Peyer's patch (tissue), 4 donors: ENCODE measurements at places on chromosomes 5 and 9. TPM values are rescaled to one million over a fixed set of nuclear protein-coding genes. Genes with fewer than 3 reads are reported as not detected.

The DMRT3 gene
- total RNA-seq = not detected

The FOXD4L3 gene
- not detected for total RNA-seq

The ANKRD20A1 gene
- total RNA-seq = 3.5 TPM

The CDO1 gene
- total RNA-seq = 1.7 TPM

The GABRA1 gene
- not detected for total RNA-seq

The CD72 gene
- 4.7 TPM for total RNA-seq

GRCh38 chr9:131238402-131239021 is 37.8 kb downstream of the FAM78A start:
- H3K4me1 ChIP-seq = peaks cover 10% of the 10 kb centered on the region
- H3K27me3 ChIP-seq = no peaks in the 10 kb centered on the region
- peak overlapping the region; percentile 7 for H3K4me3 ChIP-seq
- H3K27ac ChIP-seq = peak overlapping the region; percentile 21
- DNase-seq = peak; percentile 47

- H3K4me1 ChIP-seq = no peaks in the 10 kb centered on the region
- H3K27me3 ChIP-seq = no peaks in the 10 kb centered on the region
- no peak overlapping the region for H3K4me3 ChIP-seq
- no peak for DNase-seq
- no peak overlapping the region for H3K27ac ChIP-seq
- no peaks in the 10 kb centered on the region for H3K36me3 ChIP-seq
These were observed 163.6 kb upstream of the SMIM23 start for GRCh38 chr5:171622010-171622409.

DNA sequence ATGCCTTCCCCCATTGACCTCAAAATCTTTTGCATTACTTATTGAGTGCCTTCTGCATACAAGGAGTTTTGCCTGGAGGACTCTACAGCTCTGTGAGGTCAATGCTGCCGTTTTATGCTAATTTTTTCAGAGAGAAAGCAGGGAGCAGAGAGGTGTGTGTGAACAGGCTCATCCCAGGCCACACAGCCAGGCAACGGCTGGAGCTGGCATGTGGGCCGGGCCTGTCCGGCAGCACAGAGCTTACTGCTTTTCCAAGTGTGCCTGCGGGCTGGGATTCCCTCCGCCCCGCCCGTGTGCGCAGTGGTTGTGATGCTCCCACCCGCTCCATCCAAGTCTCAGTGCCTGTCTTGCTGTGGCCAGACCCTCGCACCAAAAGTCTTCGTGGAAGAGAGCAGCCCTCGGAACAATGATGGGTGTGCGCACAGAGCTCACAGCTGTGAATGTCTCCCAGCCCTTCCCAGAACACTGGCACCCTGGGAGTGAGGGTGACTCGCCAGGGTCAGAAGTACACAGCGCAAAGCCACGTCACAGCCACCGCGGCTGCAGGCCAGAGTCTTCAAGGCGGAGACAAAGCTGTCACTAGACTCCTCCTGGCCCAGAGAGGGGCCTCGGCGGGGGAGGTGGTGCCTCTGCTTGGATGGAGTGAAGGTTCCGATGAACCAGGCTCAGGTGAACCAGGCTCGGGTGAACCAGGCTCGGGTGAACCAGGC is 82.8 kb downstream of the COL5A1 start:
- no peaks in the 10 kb centered on the region for H3K36me3 ChIP-seq
- no peak overlapping the region for H3K27ac ChIP-seq
- H3K4me1 ChIP-seq = no peaks in the 10 kb centered on the region
- no peaks in the 10 kb centered on the region for H3K27me3 ChIP-seq
- no peak for DNase-seq

GRCh38 chr5:83417884-83418283 is 53.7 kb upstream of the VCAN start:
- no peaks in the 10 kb centered on the region for H3K27me3 ChIP-seq
- no peak overlapping the region for H3K27ac ChIP-seq
- no peaks in the 10 kb centered on the region for H3K4me1 ChIP-seq
- DNase-seq = no peak

- no peaks in the 10 kb centered on the region for H3K36me3 ChIP-seq
- no peaks in the 10 kb centered on the region for H3K27me3 ChIP-seq
- no peak overlapping the region for H3K4me3 ChIP-seq
- H3K27ac ChIP-seq = no peak overlapping the region
- DNase-seq = no peak
These were observed 35.3 kb upstream of the IQGAP2 start for GRCh38 chr5:76367623-76368371.

DNA sequence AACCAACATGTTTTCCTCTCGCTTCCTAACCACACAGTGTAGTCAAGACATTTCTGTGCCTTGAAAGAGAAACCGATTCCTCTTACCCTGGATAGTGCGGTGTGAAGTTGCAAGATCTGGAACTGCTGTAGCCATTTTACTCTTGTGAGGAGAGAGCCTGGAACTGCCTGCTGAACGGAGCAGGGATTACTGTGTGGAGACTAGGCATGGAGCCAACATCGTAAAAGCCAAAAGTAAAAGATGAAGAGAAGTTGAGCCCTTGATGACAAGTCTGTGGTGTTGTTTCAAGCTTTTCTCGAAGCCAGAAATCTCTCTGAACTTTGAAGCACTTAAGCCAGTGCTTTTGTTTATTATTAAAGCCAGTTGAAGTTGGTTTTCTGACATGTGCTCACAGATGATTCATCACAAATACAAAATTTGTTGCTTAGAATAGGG is 110.1 kb upstream of the GRIN3A start:
- no peak overlapping the region for H3K4me3 ChIP-seq
- no peak for DNase-seq
- H3K27ac ChIP-seq = peak overlapping the region; percentile 49
- no peaks in the 10 kb centered on the region for H3K4me1 ChIP-seq

DNA sequence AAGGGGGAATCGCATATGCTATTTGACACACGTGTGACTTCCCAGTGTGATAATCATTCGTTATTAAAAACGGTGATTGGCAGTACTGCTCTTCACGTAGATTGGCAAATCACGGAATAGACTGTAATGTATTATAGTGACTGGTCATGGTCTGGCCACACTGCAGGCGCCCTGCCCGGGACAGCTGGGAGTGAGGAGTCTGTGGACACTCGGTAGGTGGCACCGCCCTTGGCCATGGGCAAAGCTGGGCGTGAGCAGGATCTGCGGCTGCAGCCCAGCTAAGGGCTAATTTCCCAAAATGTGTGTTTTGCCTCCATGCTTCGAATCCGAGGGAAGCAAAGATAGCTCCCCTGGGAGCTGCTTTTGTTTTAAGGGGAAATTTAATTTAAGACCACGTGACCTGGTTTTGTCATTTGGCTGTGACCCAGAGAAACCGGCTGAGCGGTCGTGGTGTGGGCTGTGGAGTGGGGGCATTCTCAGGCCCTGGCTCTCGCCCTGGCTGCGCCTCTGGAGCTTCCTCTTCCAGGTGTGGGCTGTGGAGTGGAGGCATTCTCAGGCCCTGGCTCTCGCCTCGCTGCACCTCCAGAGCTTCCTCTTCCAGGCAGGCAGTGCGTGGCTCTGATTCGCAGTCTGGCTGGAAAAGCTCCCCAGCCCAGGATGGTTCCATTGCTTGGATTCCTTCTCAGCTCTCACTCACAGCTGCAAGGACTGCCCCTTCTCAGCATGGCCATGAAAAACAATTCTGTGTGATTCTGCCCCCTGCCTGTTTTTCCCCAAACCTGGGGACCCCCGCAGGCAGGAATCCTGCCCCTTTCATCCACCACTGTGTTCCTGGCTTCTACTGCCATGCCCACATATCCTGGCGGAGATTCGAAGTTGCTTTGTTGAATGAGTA is 131.1 kb downstream of the OLFM1 start:
- H3K27me3 ChIP-seq = no peaks in the 10 kb centered on the region
- H3K27ac ChIP-seq = no peak overlapping the region
- H3K4me3 ChIP-seq = no peak overlapping the region
- DNase-seq = no peak
- no peaks in the 10 kb centered on the region for H3K36me3 ChIP-seq
